Activated T-cell treated with anti-CD3 and anti-CD28 coated beads for 48 hours (primary cell): ENCODE measurements at places on chromosomes 13 and 19.

GRCh38 chr13:93473441-93474270, 247.0 kb downstream of the GPC6 start:
- DNase-seq: no peak

DNA sequence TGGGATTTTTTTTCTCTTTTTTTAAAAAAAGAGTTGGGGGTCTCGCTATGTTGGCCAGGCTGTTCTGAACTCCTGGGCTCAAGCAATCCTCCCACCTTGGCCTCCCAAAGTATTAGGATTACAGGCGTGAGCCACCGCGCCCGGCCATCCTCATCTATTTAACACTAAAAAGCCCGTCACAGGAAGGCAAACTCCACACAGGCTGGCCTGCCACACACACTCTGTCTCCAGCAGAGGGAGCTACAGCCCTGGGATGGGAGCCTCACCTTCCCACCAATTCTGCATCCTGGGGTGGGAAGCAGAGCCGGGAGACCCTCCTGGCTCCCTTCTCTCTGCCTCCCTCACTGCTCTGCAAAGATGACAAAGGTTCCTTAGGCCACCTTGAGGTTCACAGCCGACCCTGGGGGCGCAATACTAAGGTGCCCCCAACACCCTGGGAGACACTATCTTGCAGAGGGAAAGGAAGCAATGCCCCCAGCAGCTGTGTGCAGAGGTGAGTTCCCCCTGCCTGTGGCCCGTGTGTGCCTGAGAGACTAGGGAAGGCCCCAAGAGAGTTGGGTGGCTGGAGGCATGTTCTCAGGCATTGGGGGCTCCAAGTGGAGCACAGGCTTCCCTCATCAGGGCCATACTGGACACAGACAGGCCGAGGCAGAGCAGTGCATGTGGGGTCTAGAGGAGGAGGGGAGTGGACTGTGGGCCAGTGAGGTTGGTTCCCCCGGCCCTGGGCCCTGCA, 27.4 kb upstream of the TIMM44 start:
- DNase-seq: no peak

- DNase-seq: peak; percentile 48
Observed at GRCh38 chr19:3184847-3185460, 776 bp upstream of the NCLN start.

- no peak for DNase-seq
Observed at GRCh38 chr13:110894086-110894485, 20.8 kb downstream of the ANKRD10 start.

DNA sequence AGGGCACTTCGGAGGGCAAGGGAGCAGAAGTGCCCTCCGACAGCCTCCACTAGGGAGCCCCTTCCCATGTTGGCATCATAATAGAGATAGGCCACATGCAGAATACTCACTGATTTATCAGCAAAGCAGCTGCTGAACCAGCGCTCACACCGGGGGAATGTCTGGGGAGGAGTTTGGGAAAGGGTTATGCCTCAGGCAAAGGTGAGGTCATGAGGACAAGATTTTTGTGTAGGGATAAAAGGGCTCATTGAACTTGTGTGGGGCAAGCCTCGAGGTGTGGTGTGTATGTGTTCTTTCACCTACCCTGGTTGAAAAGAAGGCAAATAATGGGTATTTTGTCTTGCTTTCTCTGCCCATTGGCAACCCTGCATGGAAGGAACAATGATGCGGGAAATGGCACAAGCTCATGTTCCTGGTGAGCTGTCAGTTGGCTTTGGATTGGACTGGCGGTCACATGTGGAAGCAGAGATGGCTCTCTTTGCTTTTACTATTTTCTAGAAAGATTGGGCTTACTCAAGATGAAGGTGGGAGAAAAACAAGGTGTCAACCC, 39.1 kb upstream of the SLC7A9 start:
- DNase-seq: no peak

DNA sequence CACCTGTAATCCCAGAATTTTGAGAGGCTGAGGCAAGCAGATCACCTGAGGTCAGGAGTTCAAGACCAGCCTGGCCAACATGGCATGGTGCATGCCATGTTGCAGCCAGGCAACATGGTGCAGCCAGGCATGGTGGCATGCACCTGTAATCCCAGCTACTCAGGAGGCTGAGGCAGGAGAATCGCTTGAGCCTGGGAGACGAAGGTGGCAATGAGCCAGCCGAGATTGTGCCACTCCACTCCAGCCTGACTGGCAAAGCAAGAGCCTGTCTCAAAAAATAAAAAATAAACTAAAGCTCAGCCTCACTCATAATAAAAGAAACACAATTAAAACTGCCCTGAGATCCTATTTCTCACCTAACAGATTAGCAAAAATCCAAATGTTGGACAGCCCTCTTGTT, 49.7 kb upstream of the MAP3K10 start:
- no peak for DNase-seq

DNA sequence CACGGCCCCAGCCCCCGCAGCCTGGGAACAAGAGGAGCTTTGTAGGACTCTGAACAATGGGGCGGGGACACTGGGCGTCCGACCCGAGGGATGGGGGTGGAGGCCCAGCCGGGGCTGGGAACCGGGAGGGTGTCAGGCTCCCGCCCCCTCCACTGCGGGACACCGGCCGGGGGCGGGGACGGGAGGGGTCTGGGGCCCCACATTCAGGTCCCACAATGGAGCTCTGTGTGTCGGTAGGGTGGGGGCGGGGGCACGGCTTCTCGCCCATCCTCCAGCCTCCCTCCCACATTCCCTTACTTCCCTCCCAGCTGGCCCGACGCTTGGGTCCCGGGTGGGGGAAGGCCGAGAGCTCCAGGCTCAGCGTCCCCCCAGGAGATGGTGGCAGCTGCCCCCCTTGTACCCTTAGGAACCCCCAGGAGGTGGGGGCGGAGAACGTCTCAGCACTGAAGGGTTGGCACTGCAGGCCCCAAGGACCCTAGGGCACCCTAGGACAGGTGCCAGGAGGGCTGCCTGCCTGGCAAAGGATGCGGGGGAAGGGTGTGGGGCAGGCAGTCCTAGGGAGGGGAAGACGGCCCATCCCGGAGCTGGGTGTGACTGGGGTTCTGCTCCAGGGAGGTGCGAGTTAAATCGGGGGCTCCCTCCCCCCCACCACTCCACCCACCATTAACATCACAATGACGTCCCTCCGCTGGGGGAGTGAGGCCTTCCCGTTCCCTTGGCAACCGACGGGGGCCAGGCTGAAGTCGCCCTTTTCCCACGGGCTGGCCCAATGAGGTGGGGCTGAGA, 5.3 kb downstream of the TTYH1 start:
- no peak for DNase-seq

- no peak for DNase-seq
Observed at GRCh38 chr13:45292176-45292575, 48.8 kb downstream of the TPT1 start.

DNA sequence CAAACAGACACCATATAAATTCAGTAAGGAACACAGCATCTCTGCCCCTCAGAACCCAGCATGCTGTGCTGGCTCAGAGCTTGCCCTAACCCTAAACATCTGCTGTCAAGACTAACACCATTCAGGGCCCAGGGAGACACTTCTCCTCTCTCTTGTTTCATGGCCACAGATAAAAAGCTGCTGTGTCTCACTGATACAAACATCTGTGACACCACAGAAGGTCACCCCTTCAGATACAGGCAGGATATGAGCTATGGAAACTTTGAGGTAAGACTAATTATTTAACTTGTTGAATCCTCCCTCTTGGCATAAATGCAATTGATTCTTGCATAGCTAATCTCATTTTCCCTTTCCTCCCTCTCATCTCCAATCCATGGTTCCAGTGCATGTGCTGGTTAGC, 61.6 kb upstream of the GPR12 start:
- DNase-seq: no peak

DNA sequence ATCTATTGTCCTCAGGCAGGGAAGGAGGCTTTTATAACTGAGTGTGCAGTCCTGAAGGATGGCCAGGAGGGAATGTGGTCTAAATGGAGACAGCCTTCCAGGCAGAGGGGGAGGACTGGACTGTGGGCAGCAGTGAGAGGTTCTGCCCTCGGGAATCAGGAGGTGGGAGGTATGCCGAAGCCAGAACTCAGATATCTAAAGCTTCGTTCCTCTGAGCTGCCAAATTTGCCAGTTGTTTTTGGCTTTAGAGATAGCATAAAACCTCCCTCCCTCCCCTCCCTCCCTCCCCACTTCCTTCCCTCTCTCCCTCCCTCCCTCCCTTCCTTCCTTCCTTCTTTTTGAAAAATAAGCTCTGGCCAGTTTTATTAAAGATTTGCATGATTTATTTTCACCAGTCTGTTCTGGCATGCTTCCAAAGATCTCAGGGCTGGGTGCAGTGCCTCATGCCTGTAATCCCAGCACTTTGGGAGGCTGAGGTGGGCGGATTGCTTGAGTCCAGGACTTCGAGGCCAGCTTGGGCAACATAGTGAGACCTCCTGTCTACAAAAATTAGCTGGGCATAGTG, 2.4 kb downstream of the MEDAG start:
- DNase-seq: no peak

DNA sequence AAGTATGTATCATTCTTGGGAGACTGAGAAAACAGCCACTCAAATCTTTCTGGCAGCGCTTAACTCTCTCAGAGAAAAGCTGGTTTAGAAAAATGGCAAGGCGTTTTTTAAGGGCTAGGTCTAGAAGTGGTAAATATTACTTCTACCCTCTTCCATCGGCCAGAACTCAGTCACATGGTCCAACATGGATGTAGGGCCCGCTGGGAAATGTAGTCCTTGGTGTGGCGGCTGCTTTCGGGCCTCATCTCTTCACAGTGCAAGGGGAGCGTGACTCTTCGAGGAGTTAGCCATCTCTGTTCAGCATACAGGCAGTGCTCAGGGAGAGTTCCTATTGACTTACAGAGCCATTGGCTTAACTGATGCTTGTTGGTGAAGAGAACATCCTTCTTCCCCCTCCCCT, 6.3 kb downstream of the VSTM2B start:
- no peak for DNase-seq

- no peak for DNase-seq
Observed at GRCh38 chr19:55451163-55451964, 8.3 kb upstream of the SHISA7 start.

GRCh38 chr13:92806215-92806614, 420.4 kb upstream of the GPC6 start:
- no peak for DNase-seq

- no peak for DNase-seq
Observed at GRCh38 chr13:21684576-21684975, 13.7 kb downstream of the FGF9 start.

GRCh38 chr19:41977916-41978315, 16.1 kb downstream of the ATP1A3 start:
- DNase-seq: no peak

- DNase-seq: peak; percentile 50
Observed at GRCh38 chr19:46428239-46429135, at the start of gene PNMA8C. Gene PNMA8C (minus strand): TSS chr19:46428936. CDS start chr19:46428359, 577 bp downstream.

- no peak for DNase-seq
Observed at GRCh38 chr19:17584132-17584531, 28.7 kb downstream of the COLGALT1 start.

GRCh38 chr13:41985788-41986508, 25.0 kb upstream of the VWA8 start:
- no peak for DNase-seq

GRCh38 chr13:20415694-20416107, 110.0 kb downstream of the CRYL1 start:
- DNase-seq: no peak

GRCh38 chr19:9735986-9736385, 32.6 kb downstream of the ZNF846 start:
- DNase-seq: no peak

GRCh38 chr19:42961119-42961518, 24.1 kb upstream of the PSG7 start:
- no peak for DNase-seq

GRCh38 chr19:42024622-42025111, 30.6 kb upstream of the ATP1A3 start:
- no peak for DNase-seq

DNA sequence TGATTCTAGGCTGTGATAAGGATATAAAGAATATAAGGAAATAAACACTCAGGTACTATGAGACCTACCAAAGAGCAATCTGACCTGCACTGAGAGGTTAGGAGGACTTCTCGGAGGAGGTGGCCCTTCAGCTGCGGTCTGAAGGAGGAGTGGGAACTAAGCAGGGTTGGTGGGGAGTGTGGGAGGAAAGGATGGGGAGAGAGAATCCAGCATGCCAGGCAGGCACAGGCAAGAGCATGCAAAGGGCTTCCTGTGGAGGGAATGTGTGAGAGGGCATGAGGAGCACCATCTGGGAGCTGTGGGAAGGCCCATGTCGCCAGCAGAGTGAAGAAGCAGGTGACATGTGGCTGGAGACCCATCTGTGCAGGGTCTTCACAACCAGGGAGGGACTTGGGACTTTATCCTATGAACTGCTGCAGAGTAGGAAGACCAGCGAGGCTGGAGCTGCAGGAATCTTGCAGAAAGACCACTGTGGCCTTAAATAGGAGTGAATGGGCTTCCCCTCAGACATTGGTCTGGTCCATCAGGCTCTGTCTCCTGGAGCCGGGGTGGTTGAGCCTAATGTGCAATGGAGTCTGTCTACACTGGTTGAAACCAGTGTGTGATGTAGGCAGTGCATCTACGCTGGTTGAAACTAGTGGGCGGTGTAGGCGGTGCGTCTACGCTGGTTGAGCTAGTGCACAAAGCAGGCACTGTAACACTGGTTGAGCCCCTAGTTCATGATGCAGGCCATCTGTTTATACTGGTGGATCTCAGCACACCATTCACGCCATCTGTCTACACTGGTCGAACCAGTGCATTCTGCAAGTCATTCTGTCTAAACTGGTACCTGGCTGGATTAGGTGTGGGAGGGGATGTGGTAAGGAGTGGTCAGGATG, 6.4 kb downstream of the CHST8 start:
- DNase-seq: no peak

DNA sequence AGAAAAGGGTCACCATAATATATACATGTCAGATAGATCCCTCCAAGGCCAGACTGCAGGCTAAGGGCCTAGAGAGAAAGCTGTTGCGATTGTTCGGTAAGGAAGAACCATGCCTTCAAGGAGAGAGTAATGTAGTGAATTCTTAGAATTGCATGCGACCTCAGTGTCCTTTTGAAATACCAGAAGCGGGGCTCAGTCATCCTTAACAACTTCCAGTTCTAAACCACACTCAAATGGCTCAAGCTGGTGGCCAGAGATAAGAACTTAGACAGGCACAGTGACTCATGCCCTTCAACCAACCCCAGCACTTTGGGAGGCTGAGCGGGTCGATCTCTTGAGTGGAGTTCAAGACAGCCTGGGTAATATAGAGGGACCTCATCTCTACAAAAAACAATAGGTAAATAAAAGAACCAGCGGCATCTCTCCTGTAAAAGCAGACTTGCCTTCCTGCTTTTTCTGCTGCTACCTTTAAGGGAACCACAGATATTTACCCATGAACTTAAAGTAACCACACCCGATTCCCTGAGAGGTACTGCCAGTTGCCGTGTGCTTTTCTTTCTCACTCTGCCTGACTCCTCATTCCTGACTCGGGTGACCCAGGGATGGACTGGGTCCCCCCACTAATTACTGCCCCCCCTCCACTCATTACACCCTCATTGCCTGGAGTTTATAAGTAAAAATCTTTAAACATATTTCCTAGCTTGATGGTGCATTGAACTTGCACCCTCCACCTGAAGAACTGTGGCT, 15.4 kb upstream of the SIGLEC6 start:
- DNase-seq: peak; percentile 26
